Activated CD4-positive, alpha-beta T cell treated with anti-CD3 and anti-CD28 coated beads, Interleukin-2, amount 50 U/mL, for 48 hours (primary cell): ENCODE measurements at places on chromosomes 3 and 15.

- no peak for DNase-seq
Measured at GRCh38 chr3:30655187-30655812, 48.9 kb downstream of the TGFBR2 start.

GRCh38 chr15:29734917-29735572, 87.2 kb downstream of the TJP1 start:
- no peak for DNase-seq

- no peak for DNase-seq
Measured at GRCh38 chr3:141083836-141084649, 32.9 kb downstream of the SPSB4 start.

DNA sequence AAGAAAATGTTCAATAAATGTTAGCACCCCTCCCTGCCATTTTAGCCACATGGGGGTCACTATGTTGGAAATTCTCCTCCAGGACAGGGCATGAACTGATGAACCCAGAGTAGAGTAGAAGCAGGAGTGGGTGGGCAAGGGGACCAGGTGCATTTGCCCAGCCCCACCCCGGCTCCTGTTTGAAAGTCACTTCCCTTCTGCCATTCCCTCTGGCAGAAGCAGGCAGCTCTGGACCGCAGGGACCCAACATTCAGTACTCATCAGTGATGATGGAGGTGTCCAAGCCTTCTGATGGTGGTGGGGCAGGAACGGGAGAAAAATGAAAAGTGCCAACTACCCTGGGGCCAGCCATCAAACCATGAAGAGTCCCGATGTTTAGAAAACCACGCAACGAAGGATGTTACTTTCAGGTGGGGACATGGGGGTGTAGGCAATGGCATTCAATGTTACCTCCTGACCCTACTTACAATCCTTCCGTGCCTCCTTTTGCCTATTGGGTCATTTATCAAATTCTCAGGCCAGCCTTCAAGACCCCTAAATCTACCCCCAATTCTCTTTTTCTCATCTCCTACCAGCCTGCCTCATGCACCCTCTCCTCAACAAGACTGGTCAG, 17.2 kb downstream of the UBAP1L start:
- no peak for DNase-seq

- DNase-seq = no peak
Measured at GRCh38 chr15:44366971-44367370, 60.5 kb upstream of the CTDSPL2 start.

DNA sequence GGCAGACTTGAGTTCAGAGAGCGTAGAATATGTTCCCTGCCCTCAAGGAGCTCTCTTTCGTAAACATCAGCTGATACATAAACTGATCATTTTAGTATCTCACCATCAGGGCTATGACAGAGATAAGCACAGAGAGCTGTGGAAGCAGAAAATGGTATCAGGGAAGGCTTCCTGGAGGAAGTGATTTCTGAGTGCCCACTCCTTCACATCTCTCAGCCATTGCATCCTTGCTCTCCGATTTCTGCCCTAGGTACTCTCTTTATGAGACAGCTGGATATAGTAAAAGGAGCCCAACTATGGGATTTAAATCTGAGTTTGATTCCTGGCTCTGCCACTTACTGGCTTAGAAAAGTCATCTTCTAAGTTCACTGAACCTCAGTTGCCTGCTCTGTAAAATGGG, 9.1 kb upstream of the AP2M1 start:
- DNase-seq = no peak

DNA sequence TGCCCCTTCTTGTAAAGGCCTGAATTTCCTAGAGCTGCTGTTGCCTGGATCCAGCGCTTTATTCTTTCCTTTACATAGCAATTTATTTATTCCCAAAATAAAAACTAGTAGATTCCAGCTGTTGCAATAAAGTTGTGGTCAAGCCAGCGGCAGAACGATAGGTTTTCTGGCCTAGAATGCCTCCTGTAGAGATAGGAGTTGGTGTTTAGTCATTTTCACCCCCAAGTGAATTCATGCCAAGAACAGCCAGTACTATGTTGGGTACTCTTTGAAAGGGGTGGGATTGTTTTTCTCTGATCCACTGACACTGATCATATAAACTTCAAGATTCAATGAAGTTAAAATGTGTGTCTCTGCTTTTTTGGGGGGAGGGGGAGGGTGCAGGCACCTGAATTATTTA, 69.7 kb downstream of the KLHL25 start:
- DNase-seq = no peak

DNA sequence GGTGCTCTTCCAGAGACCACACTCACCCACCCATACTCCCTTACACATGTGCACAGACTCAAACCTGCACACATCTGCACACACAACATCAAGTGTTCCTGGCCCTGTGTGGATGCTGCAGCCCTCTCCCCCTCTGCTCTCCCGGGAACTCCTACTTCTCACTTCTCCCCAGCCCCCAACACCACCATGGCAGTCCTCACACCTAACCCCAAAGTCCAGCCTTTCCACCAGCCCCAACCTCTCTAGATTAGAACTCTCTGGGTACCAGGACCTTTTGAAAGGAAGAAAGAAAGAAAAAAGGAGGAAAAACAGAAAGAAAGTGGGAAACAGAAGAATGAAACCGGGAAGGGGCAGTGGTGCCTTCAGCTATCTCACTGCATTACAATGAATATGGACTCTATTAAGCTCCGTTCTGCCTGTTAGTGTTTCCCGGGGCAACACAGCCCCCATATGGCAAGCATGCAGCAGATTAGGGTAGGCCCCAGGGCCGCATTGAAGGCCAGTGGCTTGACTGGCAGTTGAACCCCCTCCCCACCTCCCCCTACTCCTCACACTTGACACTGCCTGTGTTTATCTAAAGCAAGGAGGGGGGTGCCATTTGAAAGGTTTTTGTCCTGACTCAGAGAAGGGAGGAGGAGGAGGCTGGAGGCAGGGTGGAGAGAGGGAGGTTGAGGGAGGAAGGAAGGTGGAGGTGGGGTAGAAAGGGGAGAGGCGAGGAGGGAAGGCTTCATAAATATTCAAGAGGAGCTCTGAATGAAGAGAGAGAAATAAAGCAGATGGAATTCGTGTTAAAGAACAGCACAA, 30.1 kb downstream of the BOC start:
- no peak for DNase-seq

DNA sequence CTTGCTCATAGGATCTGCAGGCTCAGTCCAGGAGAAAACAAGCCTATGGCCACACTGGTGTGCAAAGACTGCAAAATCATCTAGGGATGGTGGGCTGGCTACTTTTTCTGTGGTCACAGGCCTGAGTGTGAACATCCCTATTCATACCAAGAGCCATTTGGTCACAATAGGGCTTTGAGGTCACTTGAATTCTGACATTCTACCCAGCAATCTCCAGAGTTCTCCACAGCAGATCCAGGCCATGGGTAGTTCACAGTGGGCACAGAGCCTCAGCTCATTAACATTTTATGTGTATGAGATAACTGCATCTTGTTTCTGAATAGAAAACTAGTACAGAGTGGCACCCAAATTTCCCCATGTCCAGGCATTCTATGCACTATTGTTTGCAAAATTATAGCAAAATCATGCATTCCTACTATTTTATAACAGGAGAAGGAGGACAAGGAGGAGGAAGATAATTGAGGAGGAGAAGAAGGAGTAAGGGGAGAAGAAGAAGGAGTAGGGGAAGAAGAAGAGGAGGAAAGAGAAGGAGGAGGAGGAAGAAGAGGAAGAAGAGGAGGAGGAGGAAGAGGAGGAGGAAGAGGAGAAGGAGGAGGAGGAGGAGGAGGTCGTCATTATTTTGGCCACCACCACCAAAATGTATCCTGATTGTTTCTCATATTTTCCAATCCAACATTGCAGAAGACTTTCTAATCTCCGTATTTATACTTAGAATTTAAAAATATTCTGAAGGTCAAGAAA, 129.0 kb downstream of the SEMA6D start:
- DNase-seq = no peak

DNA sequence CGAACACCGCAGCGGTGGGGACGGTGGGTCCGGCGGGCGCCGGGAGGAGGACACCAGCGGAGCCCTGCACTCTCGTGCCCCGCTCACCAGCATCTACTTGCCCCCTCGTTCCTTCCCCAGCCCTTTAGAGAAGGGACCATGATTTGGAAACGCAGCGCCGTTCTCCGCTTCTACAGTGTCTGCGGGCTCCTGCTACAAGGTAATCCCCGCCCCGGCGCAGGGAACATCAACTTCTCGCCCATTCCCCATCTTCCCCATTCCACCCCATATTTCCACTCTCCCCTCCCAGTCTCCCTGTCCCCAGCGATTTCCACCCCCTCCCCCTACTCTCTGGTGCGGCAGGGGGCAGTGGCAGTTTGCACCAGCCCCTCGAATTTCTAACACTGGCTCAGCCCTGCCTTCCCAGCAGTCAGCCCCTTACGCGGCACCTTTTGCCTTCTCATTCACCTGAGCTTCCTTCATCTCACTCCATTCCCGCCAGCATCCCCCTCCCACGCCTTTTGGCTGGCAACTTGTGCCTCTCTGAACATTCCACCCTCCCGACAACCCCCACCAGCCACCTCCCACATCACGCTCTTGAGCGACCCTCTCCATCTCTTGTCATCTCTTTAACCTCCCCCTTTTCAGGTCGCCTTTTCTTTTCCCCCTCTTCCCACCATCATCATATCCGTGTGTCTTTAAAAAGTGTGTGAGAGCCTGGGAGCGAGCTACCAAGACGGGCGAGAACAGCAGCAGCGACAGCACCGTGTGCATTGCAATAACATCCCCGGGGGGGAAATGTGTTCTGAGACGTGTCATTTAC, 882 bp downstream of the CADM2 start:
- no peak for DNase-seq

DNA sequence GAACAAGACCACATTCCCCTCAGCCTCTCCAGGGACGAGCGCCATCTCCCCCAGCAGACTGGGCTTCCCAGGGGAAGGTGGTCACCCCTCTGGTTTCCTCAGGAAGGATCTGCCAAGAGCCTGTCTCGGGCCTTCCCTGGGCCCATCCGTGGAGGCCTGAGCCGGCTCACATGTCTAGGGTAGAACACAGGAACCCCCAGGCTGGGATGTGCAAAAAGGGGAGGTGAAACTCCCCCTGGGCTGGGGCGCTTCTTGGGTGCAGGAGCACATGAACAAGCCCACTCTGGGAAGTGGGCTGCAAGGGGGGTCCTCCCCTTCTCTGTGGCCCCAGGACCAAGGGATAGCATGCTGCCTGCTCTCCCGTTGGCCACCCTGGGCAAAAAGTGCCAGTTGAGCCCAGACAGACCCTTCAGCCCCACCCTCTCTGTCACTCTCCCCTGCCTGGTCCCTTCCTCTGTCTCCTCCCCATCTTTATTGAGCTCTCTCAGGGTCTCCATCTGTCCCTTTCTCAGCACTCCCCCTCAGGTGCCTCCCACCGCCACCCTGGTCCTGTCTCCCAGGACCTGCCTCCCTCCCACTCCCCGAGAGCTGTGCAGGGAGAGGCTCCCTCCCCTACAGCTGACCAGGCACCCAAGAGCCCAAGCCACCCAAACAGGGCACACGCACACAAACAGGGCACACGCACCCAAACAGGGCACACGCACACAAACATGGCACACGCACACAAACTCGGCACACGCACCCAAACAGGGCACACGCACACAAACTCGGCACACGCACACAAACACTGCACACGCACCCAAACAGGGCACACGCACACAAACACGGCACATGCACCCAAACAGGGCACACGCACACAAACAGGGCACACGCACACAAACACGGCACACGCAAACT, 864 bp downstream of the SEMA3G start:
- DNase-seq = no peak

GRCh38 chr3:149058602-149059001, 27.7 kb downstream of the HLTF start:
- DNase-seq = no peak

DNA sequence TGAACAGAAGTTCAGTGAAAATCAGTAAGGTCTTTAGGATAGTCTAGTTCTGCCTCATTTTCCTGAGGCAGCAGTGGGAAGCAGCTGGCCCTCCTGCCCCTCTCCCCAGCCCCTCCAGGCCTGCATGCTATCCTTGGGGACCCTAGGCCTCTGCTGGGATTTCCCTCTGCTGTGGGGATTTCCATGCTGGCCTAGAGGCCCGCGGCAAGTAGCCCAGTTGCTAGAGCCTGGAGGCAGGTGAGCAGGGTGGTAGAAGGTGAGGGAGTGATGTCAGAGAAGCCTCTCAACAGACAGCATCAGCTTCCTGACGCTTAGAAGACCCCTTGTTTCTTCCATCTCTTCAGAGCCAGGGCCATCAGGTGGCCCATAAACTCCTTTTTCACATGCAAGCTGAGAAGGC, 305.8 kb upstream of the THBS1 start:
- DNase-seq = no peak

- no peak for DNase-seq
Measured at GRCh38 chr3:37601832-37602231, 259.8 kb upstream of the CTDSPL start.

DNA sequence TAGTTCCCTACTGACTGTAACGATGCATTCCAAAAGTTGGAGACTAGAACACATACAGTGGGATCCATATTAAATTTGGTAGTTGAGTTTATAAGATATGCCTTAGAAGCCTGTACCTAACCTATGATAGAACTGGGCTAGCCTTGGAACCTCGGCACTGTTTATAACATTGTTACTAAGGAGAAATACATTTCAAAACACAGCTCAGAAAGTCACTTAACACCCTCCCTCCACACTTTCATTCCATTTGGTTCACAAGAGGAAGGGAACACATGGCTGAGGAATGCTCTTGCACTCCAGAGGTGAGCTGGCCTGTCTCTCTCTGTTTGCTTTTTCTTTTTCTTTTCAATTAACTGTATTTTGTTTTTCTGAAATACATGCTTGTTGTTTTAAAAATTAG, 48.7 kb upstream of the TSC22D2 start:
- no peak for DNase-seq

GRCh38 chr3:195302431-195302830, 31.5 kb upstream of the XXYLT1 start:
- no peak for DNase-seq

- DNase-seq = no peak
Measured at GRCh38 chr15:30872341-30872748, 31.4 kb upstream of the FAN1 start.

GRCh38 chr15:52082197-52083036, 30.2 kb downstream of the BCL2L10 start:
- DNase-seq = no peak

GRCh38 chr3:66255865-66256264, 35.1 kb downstream of the SLC25A26 start:
- no peak for DNase-seq

DNA sequence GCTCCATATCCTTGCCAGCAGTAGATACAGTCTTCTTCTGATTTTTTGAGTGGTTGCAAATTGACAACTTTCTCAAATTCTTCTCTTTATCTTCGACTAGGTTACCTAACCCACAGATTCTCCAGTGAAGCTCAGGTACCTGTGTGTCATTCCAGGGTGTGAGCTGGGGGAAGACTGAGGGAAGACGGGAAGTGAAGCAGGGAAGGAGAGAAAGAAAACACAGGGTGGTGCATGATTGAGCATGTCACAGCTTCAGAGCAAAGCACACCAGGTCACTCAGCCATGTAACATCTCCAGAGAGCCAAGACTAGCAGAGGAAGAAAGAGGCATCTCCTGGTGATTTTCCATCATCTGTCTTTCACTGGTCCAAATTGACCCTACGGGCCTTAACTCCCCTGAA, 67.2 kb downstream of the LSM3 start:
- DNase-seq = no peak

DNA sequence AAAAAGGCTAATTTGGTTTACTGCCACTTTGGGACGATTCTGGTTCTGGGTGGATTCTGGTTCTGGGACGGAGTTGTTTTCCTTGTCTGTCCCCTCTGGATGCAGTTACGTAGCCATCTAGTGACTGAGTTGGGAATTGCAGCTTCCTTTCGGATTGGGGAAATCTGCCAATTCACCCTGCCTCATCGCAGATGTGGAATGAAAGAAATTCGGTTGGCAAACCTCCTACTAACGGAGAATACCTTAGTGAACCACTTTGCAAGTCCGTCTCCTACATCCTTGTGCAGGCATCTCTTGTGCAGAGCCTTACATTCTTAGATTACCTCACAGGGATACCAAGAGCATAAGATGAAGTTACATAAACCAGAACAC, 31.5 kb upstream of the AP4E1 start:
- peak; percentile 64 for DNase-seq
